HFFc6 (cell line): ENCODE measurements at places on chromosomes 4 and X. TPM values are rescaled to one million over a fixed set of nuclear protein-coding genes. Genes with fewer than 3 reads are reported as not detected.

The KLB gene
- not detected in 2 replicates for total RNA-seq

The GABRA4 gene
- total RNA-seq: not detected in 3 replicates

The FGG gene
- not detected in 3 replicates for total RNA-seq

The UGT2B10 gene
- total RNA-seq: not detected in 3 replicates
